ENCODE measurements at places on chromosomes 11 and 22.

GRCh38 chr11:121372671-121373429, 79.3 kb upstream of the SORL1 start:
- DNase-seq: no peak

GRCh38 chr22:46515208-46516111, 22.0 kb downstream of the CELSR1 start:
- DNase-seq: no peak

GRCh38 chr11:116459185-116460045, 313.4 kb downstream of the BUD13 start:
- DNase-seq: no peak

DNA sequence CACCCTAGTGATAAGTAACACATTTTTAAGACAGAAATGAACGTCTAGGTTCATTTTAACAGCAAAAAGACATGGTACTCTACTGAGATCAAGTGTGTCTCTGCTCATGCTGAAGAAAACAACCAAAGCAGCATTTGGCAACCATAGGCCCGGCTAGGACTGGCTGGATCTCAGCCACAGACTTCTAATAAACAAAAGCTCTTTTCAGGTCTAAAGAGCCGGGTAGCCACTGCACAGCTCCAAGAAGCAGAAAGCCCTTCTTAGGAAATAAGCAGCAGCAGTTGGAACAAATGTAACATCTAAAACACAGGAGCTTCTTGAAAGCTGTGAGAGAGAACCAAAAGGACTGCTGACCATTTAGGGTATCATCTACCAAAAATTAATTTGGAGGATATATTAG, 37.6 kb downstream of the PITPNB start:
- no peak for DNase-seq

GRCh38 chr11:28259177-28259843, 151.1 kb downstream of the METTL15 start:
- DNase-seq: no peak

DNA sequence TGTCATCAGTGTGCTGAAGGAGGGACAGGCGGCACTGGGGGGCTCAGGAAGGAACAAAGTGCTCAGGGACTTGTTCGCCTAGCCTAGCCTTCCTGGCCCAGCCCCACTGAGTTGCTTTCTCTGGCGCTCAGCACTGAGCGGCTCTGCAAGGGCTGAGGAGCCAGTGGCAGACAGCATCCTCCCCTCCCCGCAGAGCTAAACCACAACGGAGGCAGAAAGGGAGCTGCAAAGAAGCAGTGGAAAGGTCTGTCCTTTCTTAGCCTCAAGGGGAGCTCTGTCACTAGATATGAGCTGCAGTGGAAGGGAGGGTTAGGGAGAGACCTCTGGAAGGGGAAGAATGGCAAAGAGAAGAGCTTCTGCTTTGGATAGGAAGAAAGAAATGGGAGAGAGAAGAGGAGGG, 89.7 kb upstream of the PHOX2A start:
- DNase-seq: peak; percentile 1

DNA sequence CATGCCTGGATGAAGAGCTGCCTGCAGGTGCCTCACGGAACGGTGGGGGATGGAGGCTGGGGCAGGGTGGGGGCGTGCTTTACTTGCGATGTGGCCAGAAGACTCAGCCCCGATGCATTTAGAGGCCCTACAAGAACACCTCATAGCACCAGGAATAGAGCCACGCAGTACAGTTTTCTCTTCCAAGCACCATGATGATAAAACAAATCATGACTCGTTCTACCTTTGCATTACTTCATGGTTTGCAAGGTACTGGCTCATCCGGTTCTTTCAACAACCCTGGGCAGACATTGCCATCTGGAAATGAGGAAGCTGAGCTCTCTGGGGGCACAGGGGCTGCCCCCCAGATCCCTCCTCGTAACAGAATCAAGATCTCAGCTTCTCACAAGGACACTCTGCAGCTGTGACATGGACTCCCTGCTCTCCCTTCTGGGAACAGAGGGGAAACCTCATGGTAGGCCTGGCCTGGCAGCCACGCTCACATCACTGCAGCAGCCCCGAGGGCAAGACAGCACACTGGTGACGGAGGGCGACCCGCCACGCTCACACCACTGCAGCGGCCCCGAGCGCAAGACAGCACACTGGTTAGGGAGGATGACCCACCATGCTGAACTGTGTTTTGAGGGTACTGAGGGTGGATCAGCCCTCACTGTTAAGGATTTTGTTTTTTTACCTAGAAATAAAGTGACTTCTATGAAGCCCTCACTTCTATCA, 46.9 kb downstream of the PHF21B start:
- no peak for DNase-seq

DNA sequence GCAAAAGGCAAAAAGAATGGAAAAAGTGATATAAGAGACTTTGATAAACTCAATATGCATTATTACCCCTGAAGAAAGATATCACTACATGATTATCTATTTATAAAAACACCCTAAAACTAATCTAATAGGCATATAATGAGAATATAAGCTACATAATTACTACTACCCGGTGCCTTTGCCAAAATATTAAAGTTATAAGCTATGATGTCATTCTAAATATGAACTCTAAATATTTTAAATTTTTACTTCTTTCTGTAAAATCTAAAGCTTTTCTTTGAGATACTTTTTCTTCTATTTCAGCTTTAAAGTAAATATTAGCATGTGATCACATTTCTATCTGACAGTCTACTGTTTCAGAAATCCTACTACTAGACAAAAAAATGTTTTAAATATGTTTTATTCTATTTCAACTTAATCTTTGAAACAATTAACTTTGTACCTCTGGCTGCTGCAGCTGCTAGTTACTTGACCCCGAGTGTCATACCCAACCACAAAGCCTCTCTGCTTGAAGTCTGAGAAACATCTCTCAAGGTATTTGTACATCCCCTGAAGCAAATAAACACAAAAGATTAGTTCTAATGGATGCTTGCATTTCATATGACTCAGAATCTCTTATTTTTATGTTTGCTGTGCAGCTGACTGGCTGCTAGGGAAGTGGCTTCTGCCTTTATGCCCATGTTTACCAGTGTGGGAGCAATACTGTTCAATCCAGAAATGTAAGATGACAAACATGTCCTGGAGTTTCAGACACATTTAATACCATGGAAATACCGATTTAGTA, 26.8 kb downstream of the PGM2L1 start:
- no peak for DNase-seq

DNA sequence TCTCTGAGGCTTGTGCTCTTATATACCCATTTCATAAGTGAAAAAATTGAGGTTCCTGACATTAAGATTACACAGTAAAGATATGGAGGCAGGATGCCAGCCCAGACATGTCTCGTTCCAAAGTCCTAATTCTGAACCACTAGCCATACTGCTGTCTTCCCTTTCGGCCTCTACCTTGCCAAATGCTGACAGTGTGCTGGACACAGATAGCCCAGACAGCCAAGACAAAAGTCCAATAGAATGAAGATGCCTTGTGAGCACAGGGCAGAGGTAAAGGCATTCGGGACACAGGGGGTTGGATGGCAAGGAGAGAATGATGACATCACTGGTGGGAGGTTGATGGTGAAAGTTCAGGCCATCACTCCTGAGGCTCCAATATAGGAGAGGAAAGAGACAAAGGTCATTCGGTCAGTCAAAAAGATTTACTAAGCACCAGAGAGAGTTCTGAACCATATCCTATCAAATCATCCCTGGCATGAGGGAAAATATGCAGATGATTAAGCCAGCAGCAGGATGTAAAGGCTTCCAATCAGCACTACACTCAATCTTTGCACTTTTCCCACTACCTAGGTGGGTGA, 174.0 kb upstream of the MTMR2 start:
- no peak for DNase-seq

GRCh38 chr11:90373971-90374370, 151.1 kb upstream of the CHORDC1 start:
- DNase-seq: no peak

DNA sequence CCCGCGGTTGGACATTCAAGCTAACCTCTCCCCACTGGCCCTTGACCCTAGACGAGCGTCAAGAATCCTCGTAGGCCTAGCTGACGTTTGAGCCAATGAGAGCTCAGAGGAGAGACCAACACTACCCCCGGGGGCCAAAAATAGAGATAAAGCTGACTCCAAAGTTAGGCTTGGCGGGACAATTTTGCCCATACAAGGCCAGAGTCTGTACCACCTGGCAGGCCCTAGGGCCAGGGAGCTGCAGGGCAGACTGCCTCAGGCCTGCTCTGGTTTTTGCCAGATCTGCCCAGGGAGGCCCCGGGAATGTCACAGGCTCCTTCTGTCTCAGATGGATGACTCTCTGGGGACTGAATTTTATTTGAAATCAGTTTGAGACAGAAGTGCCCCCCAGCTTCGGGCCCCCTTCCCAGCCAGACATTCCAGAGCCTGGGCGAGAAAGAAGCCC, 40.8 kb upstream of the ACCSL start:
- no peak for DNase-seq

GRCh38 chr11:24574461-24574860, 77.6 kb downstream of the LUZP2 start:
- no peak for DNase-seq

GRCh38 chr22:36363349-36363981, 24.3 kb downstream of the MYH9 start:
- no peak for DNase-seq

DNA sequence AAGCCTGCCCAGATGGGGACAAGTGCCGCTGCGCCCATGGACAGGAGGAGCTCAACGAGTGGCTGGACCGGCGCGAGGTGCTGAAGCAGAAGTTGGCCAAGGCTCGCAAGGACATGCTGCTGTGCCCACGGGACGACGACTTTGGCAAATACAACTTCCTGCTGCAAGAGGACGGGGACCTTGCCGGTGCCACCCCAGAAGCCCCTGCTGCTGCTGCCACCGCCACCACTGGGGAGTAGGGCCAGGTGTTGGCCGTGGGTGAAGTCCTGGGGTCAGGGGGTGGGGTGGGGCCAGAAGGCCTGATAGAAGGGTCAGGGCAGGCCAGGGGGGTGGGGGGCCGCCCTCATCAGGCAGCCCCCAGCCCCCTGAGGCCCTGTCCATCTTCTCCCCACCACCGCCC, 24.6 kb upstream of the TEF start:
- DNase-seq: no peak

DNA sequence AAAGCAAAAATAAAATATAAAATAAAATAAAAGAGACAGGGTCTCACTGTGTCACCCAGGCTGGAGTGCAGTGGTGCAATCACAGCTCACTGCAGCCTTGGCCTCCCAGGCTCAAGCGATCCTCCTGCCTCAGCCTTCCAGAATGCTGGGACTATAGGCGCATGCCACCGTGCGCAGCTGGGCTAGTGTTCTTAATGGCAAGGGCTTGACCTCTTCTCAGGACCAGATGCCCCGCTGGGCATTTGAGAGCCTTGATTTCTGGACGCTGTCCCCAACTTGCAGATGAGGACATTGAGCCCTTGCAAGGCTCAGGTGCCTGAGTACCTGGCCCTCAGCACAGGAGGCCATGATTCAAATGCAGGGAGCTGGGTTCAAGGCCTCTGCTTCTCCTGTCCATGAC, 82.6 kb downstream of the DHCR7 start:
- no peak for DNase-seq

- no peak for DNase-seq
These were observed 741 bp upstream of the MTA2 start for GRCh38 chr11:62602141-62603071.

DNA sequence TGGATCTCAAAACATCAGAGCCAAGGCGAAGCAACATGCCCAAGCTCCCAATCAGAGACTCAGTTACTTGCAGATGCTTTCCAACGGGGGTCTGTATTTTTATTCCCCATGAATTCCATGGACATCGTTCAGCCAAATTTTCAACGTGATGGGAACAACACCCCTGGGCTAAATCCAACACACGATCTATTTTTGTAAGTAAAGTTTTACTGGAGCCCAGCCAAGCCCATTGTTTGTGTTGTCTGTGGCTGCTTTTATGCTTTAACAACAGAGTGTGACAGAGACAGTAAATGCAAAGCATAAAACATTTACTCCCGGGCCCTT, 33.7 kb downstream of the SLC5A1 start:
- DNase-seq: no peak

- DNase-seq: no peak
These were observed 51.6 kb downstream of the MS4A13 start for GRCh38 chr11:60566776-60567175.

DNA sequence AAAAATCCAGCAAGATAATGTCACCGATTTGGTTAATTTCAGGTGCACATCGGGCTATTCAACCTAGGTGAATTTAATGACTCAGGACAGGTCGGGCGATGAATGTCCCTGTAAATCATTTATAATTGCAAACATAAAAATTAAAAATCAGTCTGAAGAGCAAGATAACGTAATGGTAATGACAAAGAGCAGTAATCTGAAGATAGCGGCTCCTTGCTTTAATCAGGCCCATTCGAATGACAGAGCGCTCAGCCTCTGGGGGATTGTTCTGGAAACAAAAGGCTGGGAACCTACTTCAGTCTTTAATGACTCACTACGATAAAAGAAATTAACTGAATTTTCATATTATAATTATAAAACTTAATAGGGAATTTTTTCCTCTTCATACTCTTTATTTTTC, 61.3 kb downstream of the RCN1 start:
- no peak for DNase-seq

DNA sequence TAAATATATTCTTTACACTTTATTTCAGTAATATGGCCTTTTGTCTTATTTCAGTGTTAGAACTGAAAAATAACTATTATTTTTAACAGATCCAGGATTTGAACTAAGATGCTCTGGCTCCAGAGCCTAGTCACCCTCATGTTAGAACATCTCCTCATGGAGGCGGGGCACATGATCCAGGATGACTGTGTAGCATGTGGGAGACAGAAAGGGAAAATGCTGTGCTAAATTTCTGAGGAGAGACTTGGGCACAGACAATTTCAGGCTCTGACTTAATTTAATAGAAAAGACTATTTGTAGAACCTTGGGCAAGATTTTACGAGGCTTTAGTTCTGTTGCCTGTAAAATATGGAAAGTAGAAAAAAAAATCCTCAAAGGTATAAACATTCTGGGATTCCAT, 24.1 kb downstream of the CTSC start:
- no peak for DNase-seq

DNA sequence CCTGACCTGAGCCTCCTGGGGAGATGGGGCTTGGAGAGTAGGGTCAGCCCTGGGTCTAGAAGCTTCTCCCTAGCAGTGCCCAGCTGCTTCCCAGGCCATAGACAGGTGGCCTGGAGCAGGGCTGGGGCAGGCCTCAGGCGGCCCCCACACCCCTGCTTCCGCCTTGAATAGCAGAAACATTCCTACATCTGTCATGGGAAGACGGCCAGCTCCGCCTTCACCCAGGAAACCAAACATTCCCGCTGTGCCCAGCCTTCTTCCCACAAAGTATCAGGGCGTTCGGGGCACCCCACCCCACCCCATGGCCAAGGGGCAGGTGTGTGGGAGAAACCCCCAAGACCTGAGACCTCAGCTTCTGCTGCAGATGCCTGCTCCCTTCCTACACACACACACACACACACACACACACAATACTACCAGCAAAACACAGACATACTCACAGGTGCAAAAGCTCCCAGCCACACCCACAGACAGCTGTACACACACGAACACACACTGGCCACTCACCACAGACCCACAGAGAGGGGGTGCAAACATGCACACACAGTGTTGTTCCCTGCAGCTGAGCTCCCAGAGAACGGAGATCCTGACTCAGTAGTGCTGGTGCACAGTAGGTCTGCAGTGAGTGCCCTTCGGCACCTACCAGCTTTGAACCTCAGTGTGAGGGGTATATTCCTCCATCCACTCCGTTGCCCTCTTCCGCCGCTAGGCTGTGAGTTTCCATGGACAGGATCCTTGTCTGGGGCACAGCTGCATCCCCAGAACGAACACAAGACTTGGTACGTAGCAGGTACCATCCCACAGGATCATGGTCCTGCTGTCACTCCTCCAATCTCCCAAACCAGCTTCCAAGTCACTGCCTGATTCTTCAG, 37.4 kb downstream of the PDGFB start:
- DNase-seq: no peak

GRCh38 chr11:134686460-134687061, 274.5 kb upstream of the B3GAT1 start:
- DNase-seq: no peak

- DNase-seq: no peak
These were observed 216.6 kb upstream of the NARS2 start for GRCh38 chr11:78791254-78791653.
